GM13976 (cell line): ENCODE measurements at places on chromosomes 12 and 14.

DNA sequence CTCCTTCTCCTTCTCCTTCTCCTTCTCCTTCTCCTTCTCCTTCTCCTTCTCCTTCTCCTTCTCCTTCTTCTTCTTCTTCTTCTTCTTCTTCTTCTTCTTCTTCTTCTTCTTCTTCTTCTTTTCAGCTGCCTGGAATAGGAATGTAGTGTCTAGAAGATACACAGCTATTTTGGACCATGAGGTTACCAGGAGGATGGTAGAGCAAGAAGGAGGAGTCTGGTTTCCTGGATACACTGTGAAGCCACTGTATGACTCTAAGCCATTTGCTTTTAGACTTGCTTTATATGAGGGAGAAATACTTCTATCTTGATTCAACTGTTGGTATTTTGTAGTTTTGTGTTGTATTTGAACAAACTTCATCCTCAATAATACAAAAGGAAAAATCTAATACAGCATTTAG, 3.0 kb upstream of the MYBPC1 start:
- DNase-seq = no peak

GRCh38 chr12:122992386-122992785, 11.9 kb downstream of the ARL6IP4 start:
- no peak for DNase-seq

- no peak for DNase-seq
Observed at GRCh38 chr12:27014859-27015729, 910 bp upstream of the TM7SF3 start.

DNA sequence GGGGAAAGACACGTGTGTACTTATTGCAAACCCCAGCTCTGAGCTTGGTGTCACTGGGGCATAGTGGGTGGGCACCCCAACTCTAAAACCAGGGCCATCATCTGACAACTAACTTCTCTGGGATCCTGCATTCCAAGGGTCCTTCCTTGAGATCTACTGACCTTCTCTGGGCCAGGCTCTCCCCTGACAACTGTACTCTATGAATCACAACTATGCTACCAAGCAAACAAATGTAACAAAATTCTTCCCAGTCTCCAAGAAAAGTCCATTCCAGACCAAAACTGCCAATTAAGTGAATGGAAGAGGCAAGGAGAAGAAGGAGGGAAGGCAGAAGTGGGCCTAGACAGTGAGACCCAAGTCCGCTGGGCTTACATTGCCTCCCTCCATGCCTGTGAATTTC, 38.2 kb downstream of the VWF start:
- DNase-seq = no peak

- no peak for DNase-seq
Observed at GRCh38 chr14:94046696-94047250, 20.6 kb downstream of the OTUB2 start.

GRCh38 chr14:67883717-67884116, 64.1 kb downstream of the RAD51B start:
- no peak for DNase-seq

- DNase-seq = no peak
Observed at GRCh38 chr12:52944683-52945388, 4.1 kb upstream of the KRT18 start.

GRCh38 chr12:9750276-9751203, 10.2 kb downstream of the CD69 start:
- DNase-seq = peak; percentile 53

- no peak for DNase-seq
Observed at GRCh38 chr12:117034249-117034648, 65.0 kb downstream of the TESC start.
